ENCODE measurements at places on chromosomes 12 and 14.

DNA sequence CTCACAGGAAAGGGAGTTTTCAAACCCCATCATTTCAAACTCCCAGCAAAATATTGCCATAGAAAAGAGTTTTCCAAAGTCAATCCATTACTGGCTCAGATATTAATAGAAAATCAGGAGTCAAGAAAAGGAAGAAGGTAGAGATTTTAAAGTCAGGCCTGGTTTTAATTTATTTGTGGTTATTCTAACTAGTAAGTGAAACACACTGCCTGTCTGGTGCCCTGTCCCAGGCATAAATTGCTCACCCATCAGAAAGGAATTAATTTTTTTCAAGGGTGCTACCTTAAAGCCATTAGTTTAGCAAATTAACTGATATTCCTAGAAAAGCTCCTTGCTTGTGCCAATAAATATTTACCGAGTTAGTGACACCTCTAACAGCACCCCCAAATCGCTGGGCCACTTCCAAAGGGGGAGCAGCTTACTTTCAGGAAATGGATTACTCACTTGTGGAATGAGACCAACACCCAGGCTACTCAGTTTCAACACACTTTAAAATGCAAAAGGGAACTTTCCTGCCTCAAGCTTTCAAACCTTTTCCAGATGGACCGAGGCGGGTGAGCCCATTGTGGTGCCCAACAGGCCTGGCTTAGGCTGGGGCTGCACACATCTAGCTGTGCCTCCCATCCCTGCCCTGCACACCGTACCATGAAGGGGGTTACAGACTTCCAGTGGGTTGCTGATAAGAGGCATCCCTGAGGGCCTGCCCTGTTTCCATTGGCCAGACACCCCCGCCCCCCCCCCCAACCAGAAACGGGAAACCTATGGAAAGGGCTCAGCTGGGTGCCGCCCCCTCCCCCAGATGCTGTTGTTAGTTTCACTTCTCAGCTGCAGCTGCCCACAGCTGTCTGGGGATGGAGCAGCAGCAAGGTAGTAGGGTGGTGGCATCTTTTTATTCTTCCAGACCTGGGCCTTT, 117.2 kb downstream of the SAMD4A start:
- no peak for DNase-seq

GRCh38 chr12:2429032-2429431, 365.7 kb upstream of the FKBP4 start:
- no peak for DNase-seq

- DNase-seq, result no peak
Observed at GRCh38 chr12:18747895-18748294, 10.0 kb downstream of the CAPZA3 start.

DNA sequence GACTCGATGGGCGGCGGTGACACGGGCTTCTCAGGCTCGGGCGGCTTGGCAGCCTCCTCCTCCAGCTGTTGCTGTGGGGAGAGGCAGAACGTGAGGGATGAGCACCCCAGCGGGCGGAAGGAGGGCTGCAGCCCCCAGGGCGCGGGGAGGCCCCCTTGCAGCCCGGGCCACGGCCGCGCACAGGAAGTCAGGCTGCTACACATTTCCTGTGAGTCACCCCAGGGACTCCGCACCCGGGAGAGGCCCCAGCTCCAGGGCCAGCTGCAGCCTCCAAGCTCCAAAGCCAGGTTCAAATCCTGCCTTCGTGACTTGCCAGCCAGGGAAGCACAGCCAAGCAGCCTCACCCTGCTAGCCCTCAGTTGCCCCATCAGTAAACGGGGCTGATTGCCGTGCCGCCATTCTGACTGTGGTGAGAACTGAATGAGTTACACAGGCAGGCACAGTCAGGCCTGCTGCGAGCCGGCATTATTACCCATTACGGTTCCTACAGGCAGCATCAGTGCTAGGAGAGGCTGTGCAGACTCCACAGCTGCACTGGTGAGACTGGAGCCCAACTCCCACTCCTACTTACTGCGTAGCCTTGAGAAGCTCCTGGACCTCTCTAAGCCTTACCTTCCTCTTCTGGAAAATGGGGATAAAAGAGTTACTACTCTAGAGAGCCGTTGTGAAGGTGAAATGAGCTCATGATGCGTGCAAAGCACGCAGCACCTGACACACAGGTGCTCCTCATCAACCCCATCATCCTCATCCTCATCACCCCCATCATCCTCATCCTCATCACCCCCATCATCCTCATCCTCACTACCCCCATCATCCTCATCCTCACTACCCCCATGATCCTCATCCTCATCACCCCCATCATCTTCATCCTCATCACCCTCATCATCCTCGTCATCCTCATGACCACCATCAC, 100.9 kb downstream of the NCOR2 start:
- DNase-seq, result peak; percentile 88

DNA sequence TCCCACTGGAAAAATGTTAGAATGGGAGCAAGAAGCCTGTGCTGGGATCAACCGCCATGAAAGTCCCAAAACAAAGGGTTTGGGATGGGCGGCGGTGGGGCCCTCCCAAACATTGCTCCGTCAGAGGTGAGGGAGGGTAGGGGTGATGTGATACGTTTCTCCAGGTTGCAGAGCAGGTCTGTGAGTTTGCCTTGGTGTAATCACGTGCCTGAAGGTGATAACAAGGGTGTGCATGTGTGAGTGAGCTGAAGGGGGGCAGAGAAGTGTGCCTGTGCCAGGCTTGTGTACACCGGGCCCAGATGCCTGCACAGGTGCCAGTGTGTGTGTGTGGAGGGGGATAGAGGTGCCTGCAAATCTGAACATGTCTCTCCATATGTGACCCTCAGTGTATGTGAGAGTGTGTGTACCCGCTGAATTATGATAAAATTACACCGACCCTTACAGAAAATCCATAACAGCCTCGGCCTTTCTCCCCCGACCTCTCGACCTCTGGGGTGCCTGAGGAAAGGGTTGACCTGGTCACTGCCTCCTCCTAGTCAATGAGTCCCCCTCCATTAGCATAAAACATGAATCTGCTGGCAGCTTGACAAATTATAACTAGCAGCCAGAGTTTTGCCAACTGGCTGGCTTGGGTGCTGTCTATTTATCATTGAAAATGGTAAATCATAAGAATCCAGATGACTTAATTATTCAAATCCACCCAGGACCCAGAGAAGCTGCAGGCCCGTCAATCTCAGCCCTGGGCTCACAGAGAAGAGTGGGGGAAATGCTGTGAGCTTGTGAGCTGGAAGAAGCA, 55.6 kb downstream of the SMUG1 start:
- DNase-seq, result no peak

- DNase-seq, result no peak
Observed at GRCh38 chr12:85627584-85627983, 208.6 kb downstream of the RASSF9 start.

- no peak for DNase-seq
Observed at GRCh38 chr14:91901449-91902226, 34.3 kb upstream of the TC2N start.
